Stimulated activated CD4-positive, alpha-beta T cell treated with anti-CD3 and anti-CD28 coated beads, TNF-alpha, amount 100 ng/mL, for 48 hours (primary cell): ENCODE measurements at places on chromosomes 11 and 22.

DNA sequence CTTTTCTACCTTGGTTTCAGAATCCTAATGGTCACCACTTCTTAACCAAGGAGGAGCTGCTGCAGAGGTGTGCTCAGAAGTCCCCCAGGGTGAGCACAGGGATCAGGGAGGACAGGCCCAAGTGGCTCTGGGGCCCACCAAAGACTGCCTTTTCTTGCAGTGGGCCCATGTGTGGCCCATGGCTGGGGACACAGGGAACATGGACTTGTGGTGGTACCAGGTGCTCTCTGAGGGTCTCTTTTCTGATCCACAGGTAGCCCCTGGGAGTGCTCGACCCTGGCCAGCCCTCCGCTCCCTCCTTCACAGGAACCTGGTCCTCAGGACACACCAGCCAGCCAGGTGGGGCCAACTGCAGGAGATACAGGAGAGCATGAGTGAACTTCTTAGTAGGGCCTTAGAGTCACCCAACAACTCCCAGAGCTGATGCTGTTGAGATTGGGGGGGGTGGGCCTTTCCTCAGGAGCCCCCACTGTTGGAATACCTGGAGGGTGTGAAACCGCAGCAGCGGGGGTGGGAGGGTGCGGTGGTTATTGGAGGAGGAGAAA is 2.0 kb downstream of the MUS81 start:
- DNase-seq = no peak

GRCh38 chr11:65559535-65559934 is 1.4 kb upstream of the LTBP3 start:
- DNase-seq = no peak

DNA sequence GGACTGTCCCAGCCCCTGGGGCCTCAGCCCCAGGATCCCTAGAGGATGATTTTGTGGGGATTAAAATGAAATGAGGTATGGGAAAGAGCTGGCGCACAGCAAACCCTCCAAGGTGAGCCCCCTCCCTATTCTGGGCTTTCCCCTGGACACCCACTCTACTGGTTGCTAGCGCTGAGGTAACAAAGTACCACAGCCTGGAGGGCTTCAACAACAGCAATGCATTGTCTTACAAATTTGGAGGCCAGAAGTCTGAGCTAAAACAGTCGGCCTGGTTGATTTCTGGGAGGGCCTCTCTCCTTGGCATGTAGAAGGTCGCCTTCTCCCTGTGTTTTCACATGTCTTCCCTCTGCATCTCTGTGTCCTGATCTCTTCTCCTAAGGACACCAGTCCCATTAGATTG is 913.6 kb downstream of the NTM start:
- no peak for DNase-seq

- no peak for DNase-seq
Observed at GRCh38 chr11:28981381-28981780, 873.2 kb downstream of the METTL15 start.

GRCh38 chr11:57276971-57277675 is 40.1 kb upstream of the APLNR start:
- no peak for DNase-seq

GRCh38 chr11:2780850-2781407 is 81.1 kb upstream of the KCNQ1OT1 start:
- DNase-seq = no peak

GRCh38 chr11:81030186-81030585 is 1589.4 kb upstream of the TENM4 start:
- DNase-seq = no peak

DNA sequence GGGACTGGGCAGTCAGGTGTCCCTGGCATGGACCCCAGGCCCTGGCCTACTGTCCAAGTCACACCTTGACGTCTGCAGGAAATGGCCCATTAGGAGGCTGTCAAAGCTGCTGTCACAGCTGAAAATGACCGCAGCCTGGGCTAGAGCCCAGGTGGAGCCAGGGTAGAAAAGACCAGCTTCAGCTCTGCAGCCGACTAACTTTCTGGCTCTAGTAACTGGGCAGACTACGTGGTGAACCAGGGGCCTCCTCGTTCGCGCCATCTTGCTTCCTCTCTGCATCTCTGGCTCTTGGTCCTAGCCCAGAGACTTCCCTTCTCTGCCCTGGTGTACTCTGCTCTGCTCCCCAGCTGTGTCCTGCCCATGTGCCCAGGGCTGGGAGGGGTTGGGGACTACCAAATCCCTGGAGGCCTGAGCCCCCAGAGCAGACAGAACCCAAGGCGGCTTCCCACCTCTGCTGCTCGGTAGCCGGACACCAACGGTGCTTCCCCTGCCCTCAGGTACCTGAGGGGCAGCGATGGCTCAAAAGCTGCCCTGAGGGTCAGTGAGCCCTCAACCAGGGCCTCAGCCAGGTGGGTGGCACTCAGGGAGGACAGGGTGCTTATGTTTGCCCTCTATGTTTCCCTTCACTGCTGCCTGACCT is 19.7 kb downstream of the SART1 start:
- DNase-seq = no peak
